ENCODE measurements at places on chromosomes 6 and 20.

DNA sequence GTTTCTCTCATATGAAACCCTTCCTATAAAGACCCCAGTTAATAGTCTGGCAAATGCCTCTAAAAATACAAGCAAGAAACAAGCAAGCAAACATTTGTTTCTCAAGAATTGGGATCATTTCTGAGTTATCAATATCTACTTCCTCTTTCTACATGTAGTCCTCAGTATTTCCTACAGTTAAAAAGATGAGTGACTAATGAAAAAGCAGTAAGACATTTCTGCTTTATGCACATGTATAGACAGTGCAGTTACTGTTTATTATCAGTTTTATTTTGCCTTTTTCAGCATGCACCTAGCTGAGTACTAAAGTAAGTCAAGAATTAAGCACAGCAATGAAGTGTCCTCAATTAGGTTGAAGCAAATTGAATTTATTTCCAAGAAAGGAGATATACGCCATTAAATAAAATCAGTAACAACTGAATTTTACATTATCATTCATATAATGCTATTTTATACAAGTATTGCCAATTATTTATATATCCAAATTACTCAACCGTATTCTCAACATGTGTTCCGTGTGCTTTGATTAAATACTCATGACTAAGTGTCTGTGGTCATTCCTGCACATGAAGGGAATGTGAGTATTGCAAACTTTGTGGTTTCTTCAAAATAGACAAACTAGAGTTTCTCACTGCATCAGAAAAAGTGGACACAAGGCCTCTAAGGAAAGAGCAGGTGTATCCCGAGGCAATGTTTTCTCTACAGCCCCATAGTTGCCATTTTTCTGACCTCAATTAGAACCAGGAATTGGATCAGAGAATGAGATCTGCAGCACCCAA, 159.3 kb upstream of the MARCKS start:
- no peak for DNase-seq

DNA sequence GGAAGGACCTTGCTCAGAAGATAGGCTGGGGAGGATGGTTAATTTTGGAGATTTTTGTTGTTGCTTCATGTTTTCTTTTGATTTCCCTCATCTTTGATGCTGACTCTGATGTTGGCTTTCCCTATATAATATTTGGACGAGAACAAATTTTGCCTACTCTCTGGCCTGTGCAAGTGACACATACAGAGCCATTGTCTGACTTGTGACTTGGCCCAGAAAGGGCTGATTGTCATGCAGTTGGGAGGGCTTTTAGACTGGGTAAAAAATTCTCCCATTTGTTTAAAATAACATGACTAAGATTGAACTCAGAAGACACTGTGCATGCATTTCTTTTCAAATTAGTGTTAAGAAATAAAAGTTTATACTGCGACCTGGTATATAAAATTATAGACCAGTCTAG, 98.6 kb upstream of the SUPT3H start:
- DNase-seq: no peak

GRCh38 chr6:11425876-11426275, 111.7 kb upstream of the TMEM170B start:
- DNase-seq: no peak

GRCh38 chr6:148747471-148748165, 788 bp downstream of the UST start:
- DNase-seq: peak; percentile 69

- peak; percentile 49 for DNase-seq
Observed at GRCh38 chr6:41536795-41537758, 9.1 kb upstream of the FOXP4 start.

All from Right ventricle myocardium superior (tissue), 1 donor.